ENCODE measurements at places on chromosomes 11 and 22. TPM values are rescaled to one million over a fixed set of nuclear protein-coding genes. Genes with fewer than 3 reads are reported as not detected.

DNA sequence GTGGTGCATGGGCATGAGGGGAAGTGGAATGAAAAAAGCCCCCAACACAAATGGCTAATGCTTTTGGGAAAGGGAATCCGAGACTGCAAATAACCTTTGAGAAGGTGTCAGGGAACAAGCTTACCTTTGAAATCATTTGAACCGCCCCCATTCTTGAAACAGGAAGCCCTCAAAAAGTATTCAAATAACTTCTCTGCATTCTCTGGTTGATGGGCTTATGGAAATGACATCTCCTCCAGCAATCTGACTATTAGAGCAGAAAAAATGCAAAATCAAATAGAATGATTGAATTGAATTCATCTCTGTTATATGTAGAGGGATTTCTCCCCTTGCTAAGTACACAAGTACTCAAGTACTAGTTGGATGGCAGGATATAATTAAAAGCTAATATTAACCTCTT, 409.9 kb downstream of the TMEM135 start:
- no peak for DNase-seq

GRCh38 chr11:78961247-78961646, 386.6 kb upstream of the NARS2 start:
- no peak for DNase-seq

DNA sequence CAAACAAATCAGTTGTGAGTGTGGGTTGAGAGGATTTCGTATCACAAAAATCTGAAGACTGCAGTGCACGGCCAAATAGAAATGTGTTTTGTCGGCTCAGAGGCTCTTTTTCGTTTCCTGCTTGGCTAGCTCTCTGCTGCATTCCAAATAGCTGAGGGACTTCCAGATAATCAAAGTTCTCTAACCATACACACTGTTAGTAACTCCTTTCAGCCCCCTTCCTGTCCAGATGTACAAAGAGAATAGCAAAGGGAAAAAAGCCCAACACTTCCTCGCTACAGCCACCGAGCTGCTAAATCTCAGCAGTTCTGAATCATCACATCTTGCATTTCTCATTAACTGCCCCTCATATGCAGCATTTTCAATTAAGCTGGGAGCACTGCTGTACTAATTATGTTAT, 203.1 kb downstream of the TENM4 start:
- peak; percentile 29 for DNase-seq

Gene MAP6
- total RNA-seq: 5.6 TPM

GRCh38 chr11:67441098-67441563, 2.1 kb downstream of the CORO1B start:
- DNase-seq: no peak

Gene CEP126
- total RNA-seq: 8.2 TPM

Gene CECR2
- 2.4 TPM for total RNA-seq

GRCh38 chr11:107931206-107931605, 3.0 kb downstream of the RAB39A start:
- DNase-seq: no peak

Gene PKNOX2
- total RNA-seq: 6.5 TPM

Gene OR56A3
- not detected for total RNA-seq

Gene POU2AF2
- total RNA-seq: not detected

Gene DDIAS
- 7.8 TPM for total RNA-seq

Gene LARGE2
- 1.3 TPM for total RNA-seq

- no peak for DNase-seq
Observed at GRCh38 chr22:31773416-31773815, 19.6 kb downstream of the DEPDC5 start.
